ENCODE measurements at places on chromosomes 6 and 20.

GRCh38 chr6:63537201-63537958, 34.9 kb upstream of the LOC128125822 start:
- no peaks in the 10 kb centered on the region for H3K36me3 ChIP-seq
- peaks cover 12% of the 10 kb centered on the region for H3K27me3 ChIP-seq
- no peak overlapping the region for H3K27ac ChIP-seq
- DNase-seq = no peak

GRCh38 chr6:142872376-142872775, 72.6 kb downstream of the HIVEP2 start:
- peaks cover 37% of the 10 kb centered on the region for H3K36me3 ChIP-seq
- H3K4me3 ChIP-seq = no peak overlapping the region

DNA sequence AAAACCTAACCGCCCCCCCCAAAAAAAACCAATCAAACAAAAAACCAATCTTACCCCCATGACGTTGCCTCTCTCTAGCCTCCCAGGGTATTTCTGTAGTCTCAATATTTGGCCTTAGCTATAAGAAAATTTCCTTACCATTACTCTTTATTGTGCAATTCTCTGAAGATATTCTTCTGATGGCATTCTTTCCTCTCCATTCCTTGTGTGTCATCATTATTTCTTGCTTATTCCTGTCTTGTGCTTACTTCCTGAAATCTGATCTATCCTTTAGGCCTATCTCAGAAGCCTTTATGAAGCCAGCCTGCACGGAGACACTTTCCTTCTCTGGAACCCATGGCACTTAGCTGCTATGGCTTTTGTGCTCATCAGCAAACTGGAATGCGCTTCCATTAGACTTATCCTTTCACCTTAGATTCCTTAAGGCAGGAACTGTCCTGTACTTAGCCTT, 65.9 kb upstream of the DDR1 start:
- H3K36me3 ChIP-seq = peaks cover 58% of the 10 kb centered on the region
- no peaks in the 10 kb centered on the region for H3K27me3 ChIP-seq
- H3K4me3 ChIP-seq = peak overlapping the region; percentile 6
- DNase-seq = no peak
- peak overlapping the region; percentile 97 for H3K27ac ChIP-seq

DNA sequence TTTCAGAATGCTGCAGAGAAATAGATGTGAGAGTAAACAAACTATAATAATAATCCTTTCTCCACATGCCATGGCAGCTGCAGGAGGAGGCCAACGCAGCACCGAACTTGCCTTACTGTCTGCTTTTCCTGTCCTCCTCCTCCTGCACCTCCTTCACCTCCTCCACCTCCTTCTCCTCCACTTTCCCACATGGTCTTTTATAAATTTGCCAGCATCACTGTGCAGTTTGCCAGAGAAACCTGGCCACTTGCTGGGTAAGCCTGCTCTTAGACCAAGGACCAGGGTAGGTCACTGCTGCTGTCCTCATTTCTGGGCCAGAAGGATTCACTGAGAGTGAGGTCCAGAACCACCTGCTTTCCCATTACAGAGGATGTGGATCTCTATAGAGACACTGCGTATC, 8.7 kb downstream of the SGK1 start:
- peaks cover 13% of the 10 kb centered on the region for H3K27me3 ChIP-seq
- H3K36me3 ChIP-seq = no peaks in the 10 kb centered on the region
- H3K27ac ChIP-seq = no peak overlapping the region
- H3K4me1 ChIP-seq = peaks cover 12% of the 10 kb centered on the region
- DNase-seq = no peak

- H3K27me3 ChIP-seq = no peaks in the 10 kb centered on the region
- peak overlapping the region; percentile 94 for H3K4me3 ChIP-seq
- peaks cover 30% of the 10 kb centered on the region for H3K36me3 ChIP-seq
- H3K27ac ChIP-seq = peak overlapping the region; percentile 97
Observed at GRCh38 chr6:3022765-3023662, 23.3 kb downstream of the NQO2 start.

GRCh38 chr20:2691127-2691526, 1.5 kb upstream of the EBF4 start:
- H3K36me3 ChIP-seq = peaks cover 6% of the 10 kb centered on the region
- peaks cover 49% of the 10 kb centered on the region for H3K27me3 ChIP-seq
- DNase-seq = no peak
- H3K4me1 ChIP-seq = peaks cover 31% of the 10 kb centered on the region
- peak overlapping the region; percentile 92 for H3K4me3 ChIP-seq
- peak overlapping the region; percentile 71 for H3K27ac ChIP-seq

GRCh38 chr6:32073613-32074012, 35.4 kb downstream of the CYP21A2 start:
- H3K4me1 ChIP-seq = no peaks in the 10 kb centered on the region
- H3K27me3 ChIP-seq = no peaks in the 10 kb centered on the region
- no peak for DNase-seq

GRCh38 chr20:17377231-17377630, 150.4 kb downstream of the PCSK2 start:
- no peaks in the 10 kb centered on the region for H3K27me3 ChIP-seq
- H3K4me1 ChIP-seq = no peaks in the 10 kb centered on the region
- no peak overlapping the region for H3K4me3 ChIP-seq

DNA sequence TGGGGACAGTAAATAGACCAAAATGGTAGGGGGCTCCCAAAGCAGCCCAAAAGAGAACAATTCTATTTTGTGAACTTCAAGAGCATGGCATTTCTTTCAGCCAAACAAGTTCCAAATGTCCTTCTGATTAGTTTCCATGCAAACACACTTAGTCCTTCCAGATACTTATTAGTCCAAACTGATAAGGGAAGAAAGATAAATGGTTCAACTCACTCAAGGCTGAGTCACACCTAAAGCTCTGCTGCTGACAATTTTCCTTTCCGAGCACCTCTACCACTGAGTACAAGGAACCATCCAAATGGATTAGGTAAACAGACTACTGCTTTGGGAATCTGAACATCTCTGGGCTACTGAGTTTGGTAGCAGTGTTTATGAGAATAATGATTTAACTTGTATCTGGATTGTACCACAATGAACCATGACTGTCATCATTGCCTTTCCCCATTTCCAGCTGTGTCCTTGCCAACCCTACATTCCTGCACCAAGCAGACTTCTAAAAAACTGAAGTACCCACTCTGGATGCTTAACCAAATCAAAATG, 71.2 kb downstream of the TNFRSF21 start:
- no peak overlapping the region for H3K4me3 ChIP-seq
- no peaks in the 10 kb centered on the region for H3K36me3 ChIP-seq
- no peaks in the 10 kb centered on the region for H3K27me3 ChIP-seq
- no peak for DNase-seq
- H3K27ac ChIP-seq = no peak overlapping the region

- H3K27me3 ChIP-seq = no peaks in the 10 kb centered on the region
- H3K4me3 ChIP-seq = no peak overlapping the region
- H3K27ac ChIP-seq = no peak overlapping the region
- no peaks in the 10 kb centered on the region for H3K4me1 ChIP-seq
Observed at GRCh38 chr6:95266537-95267258, 310.6 kb upstream of the MANEA start.

GRCh38 chr20:362271-363254, 15.7 kb downstream of the NRSN2 start:
- no peaks in the 10 kb centered on the region for H3K27me3 ChIP-seq
- H3K4me1 ChIP-seq = peaks cover 33% of the 10 kb centered on the region
- peak; percentile 78 for DNase-seq
- no peaks in the 10 kb centered on the region for H3K36me3 ChIP-seq
- peak overlapping the region; percentile 58 for H3K27ac ChIP-seq
